ENCODE measurements at places on chromosomes 3 and 15.
A peak's percentile ranks its signal among the peaks of the same experiment; 100 is the strongest.

DNA sequence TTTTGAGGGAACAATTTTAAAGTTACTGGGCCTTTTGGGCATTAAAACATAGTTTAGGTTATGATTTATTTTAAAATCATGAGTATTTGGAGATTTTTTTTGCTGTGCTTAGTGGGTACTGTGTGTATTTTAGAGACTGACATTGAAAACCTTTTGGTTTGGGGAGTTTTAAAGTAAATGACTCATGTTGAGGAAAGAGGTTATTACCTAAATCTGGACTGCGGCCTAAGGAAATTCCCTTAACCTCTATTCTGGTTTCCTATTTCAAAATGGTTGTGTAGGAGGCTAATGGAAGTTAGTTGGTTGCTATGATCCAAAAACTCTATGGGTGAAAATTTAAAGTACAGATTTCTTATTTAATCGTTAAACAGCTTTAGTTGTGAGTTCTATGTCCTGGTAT, 57.3 kb upstream of the DPH6 start:
- DNase-seq: no peak

GRCh38 chr3:10505791-10506585, 602 bp upstream of the ATP2B2 start:
- no peak for DNase-seq

DNA sequence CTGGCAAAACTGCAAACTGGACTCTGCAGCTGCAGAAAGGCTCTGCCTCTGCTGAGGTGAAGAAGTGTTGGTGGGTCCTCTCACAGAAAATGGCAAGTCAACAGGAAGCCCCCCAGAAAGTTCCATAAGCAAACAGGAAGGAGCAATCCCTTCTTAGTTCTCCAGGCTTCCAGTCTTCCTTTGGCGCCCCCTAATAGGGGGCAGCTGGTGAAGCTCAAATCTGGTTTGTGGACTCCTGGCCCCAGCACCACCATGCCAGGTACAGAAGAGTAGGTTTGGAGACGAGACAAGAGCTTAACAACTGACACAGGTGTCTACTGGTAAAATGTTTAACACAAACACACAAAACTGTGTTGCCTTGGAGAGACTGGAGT, 35.5 kb downstream of the LEO1 start:
- DNase-seq: no peak

DNA sequence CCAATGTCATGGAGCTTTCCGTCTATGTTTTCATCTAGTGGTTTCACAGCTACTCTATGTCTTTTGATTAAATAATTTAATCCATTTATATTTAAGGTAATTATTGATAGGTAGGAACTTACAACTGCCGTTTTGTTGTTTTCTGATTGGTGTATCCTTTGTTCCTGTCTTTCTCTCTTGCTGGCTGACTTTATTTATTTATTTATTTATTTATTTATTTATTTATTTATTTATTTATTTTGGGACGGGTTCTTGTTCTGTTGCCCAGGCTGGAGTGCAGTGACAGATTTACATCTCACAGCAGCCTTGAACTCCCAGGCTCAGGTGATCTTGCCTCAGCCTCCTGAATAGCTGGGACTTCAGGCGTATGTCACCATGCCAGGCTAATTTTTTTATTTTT, 299.2 kb upstream of the COL8A1 start:
- DNase-seq: no peak

DNA sequence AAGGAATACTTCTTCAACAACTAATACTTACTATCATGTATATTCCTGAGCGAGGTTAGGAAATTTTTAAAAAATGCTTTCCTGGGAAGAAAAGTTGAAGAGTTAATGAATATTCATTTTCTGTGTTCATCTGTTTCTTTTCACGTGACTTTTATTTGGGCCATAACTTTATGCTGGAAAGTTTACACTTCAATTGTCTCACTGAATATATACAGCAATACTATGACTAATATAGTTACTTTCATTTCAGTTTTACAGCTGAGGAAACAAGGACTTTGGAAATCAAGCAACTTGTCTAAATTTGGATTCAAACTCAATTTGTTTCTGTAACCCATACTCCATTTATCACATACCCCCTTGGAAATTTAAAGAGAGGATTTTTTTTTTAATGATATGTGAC, 894.2 kb downstream of the ROBO1 start:
- DNase-seq: no peak

DNA sequence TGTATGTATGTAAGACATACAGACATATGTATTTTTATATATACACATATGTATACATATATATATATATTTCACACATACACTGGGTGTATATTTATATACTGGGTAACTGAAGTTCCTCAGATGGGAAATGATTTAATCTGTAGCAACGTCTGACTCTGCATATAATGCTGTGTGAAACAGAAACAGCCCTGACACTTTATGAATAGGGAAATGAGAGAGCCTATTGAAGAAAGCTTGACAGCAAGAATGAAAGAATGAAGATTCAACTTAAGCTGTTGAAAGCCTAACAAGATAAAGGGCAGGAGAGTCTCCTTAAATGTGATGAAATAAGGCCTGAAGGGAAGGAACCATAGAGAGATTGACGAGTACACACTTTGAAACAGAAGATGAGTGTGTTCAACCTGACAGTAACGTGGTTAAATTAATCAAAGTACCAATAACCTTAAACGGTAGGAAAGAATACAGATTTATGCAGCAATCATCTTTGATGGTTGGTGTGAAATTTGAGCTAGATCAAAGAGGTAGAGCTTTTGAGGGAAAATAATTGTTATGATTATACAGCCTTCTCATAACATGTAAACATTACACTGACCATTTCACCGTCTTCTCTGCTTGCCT, 169.9 kb downstream of the MECOM start:
- DNase-seq: no peak

DNA sequence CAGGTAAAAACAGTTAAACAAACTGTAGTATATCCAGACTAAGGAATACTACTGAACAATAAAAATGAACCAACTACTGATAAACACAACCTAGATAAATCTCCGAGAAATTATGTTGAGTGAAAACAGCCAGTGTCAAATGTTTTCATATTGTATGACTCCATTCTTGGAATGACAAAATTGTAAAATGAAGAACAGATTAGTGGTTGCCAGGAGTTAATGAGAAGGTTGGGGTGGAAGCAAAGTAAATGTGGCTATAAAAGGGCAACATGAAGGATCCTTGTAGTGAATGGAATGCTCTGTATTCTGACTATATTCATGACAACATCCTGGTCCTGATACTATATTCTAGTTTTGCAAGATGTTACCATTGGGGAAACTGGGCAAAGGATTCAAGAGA, 27.5 kb upstream of the ACKR4 start:
- DNase-seq: no peak

DNA sequence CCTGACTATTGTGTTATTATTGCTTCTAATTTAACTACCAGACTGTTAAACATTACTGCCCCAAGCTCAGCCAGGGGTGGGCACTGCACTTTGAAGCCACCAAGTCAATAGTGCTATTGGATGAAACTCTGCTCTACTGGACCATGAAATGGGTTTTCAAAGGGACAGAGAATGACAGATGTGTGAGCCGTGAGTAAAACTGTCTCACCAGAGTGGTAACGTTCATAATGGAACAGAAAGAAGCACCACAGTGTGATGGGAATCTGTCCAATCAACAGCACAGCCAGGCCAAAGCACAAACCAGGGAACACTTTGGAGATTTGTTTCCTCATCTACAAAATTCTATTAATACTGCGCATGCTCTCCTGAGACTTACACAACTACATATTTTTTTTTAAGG, 171.8 kb upstream of the LPP start:
- no peak for DNase-seq

DNA sequence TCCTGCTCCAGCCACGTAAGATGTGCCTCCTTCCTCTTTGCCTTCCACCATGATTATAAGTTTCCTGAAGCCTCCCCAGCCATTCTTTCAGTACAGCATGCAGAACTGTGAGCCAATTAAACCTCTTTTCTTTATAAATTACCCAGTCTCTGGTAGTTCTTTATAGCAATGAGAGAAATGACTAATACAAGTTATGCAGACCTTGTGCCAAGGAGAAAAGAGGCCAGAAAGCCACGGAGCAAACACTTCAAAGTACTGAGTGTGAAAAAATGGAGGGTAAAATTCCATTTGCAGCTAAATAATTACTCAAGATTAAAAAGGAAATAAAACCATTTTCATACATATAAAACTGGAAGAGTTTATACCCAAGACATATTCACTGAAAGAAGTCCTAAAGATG, 213.6 kb upstream of the LINGO1 start:
- no peak for DNase-seq

- DNase-seq: peak; percentile 40
Measured at GRCh38 chr3:188133646-188134045, 20.3 kb upstream of the LPP start.

- peak; percentile 90 for DNase-seq
Measured at GRCh38 chr15:55289746-55290527, at the start of gene RAB27A. Gene RAB27A (minus strand): TSS chr15:55289813. CDS start chr15:55234934, 54,879 bp downstream.

DNA sequence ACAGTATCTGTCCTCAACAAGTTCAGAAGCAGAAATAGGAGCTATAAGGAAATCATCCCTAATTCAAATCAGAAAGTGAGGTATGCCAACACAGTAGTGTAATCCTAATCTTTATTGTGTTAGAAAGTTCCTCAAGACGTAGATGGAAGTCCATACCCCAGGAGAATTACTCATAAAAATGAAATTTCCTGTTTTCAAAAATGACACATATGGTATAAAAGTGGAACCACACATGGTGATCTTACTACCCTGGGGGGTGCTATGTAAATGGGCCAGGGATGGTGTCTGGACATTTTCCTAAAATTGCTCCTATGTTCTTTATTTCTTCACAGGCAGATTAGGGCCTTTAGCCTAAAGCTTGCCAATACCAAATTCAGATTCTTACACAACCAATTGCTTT, 204.1 kb downstream of the ARRDC4 start:
- DNase-seq: no peak

- DNase-seq: no peak
Measured at GRCh38 chr3:14246414-14246813, 67.8 kb downstream of the LSM3 start.

GRCh38 chr15:77034695-77035489, 36.0 kb downstream of the TSPAN3 start:
- peak; percentile 76 for DNase-seq
